ENCODE measurements at places on chromosomes 6 and 20.

DNA sequence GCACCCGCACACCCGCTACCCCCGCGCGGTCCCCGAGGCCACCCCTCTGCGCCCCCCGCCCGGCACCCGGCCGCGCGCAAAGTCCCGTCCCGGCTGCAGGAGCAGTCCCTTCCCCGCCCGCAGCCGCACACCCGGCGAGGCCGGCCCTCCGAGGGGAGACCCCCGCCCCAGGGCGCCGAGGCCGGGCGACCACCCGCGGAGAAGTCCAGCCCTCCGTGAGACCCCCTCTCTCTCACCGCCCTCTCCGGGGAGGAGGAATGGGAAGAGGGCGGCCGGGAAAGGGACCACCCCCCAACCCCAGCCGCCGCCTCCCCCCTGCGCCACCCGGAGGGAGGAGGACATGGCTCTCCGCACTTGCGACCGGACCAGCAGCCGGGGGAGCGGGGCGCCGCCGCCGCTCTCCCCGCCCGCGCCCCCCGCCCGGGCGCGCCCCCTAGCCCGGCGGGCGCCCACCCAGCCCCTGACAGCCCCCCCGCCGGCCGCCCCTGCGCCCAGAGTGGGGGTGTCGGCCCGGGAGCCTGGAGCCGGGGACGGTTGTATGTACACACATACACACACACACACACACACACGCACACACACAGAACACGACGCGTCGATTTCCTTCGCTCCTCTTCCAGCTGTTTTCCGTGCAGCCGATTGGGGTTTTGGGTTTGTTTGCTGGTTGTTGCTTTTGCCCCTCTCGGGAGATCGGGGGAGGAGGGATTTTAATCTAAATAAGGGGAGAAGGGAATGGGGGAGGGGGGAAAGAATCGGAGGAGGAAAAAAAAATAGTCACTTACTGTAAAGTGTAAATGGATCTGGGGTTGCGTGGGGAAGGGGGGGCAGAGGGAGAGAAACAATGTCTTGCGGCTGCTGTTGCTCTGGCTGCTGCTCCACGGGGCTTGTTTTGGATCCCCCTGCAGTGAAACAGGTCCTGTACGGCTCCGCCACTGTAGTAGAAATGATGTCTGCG is at the start of gene ATXN1:
Gene ATXN1, minus strand, starts transcription at position 945 of the 955 bp plus-strand sequence.
- DNase-seq = peak; percentile 44

- DNase-seq = no peak
These were observed 8.8 kb downstream of the DEFB129 start for GRCh38 chr20:235891-236290.

GRCh38 chr6:43706788-43707187 is 19.2 kb upstream of the MRPS18A start:
- no peak for DNase-seq

DNA sequence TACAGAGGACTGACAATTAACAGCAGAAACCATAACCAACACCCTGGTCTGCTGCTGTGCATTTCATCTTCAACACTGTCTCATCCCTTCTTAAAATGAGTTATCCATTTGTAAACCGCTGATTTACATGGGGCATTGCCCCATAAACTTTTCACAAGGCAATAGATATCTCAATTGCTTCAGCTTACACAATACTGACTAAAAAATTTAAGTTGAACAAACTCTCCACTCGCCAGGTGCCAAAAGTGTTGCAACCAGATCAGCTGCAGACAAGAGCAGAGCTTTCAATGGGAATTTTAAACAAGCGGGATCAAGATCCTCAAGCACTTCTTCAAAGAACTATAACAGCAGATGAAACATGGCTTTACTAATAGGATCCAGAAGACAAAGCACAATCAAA is 183.0 kb downstream of the TASP1 start:
- no peak for DNase-seq

DNA sequence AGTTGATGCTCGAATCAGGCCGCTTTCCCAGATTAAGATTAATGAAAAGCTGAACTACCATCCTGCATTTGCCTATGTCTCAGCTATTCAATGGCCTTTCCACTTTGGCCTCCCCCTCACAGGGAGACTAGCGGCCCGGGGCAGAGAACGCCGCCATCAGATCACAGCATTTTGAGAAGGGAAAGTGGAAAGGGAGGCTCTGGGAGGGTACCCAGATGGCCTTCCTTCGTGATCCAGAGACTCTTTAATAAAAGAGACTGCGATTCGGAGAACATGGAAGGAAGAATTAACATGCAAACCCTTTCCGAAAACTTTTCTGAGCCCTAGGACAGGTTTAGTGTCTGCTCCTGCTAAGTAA is 533 bp downstream of the MRPS18A start:
- DNase-seq = no peak

DNA sequence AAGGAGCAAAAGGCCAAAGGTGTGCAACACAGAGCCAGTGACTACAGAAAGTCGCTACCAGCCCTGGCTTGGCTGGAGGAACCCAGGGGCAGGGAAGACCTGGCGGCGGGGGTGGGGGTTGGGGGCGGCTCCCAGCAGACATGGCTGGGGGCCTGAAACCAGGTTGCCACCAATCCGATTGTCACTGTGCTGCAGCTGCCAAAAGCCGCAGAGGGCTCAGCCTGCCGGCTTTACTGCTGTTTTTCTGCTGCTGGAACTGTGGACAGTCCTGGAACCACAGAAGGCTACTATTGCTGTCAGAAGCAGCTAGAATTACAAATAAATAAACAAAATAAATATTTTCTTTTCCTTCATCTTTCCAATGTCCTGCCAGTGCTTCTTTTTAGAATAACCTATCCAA is 25.7 kb upstream of the OGFRL1 start:
- no peak for DNase-seq

GRCh38 chr6:16090920-16091319 is 38.0 kb upstream of the MYLIP start:
- no peak for DNase-seq

GRCh38 chr20:61883857-61884393 is 181.8 kb downstream of the TAF4 start:
- no peak for DNase-seq

DNA sequence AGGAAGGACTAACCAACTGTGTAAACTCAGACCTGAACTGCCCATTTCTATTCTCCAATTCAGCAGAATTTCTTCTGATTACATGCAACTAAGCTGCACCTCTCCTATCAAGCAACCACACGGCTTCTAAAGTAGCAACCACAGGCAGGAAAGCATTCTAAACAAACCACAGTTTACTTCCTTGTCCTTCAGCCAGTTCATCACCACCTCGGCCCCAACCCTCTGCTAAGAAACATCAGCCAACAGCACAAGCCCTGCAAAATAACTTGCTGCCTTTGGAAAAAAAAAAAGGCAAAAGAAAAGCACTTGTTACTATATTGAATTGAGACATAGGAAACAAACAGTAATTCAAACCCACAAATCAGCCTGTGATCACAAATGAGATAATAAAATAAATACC is 140.3 kb downstream of the NFATC2 start:
- peak; percentile 33 for DNase-seq

DNA sequence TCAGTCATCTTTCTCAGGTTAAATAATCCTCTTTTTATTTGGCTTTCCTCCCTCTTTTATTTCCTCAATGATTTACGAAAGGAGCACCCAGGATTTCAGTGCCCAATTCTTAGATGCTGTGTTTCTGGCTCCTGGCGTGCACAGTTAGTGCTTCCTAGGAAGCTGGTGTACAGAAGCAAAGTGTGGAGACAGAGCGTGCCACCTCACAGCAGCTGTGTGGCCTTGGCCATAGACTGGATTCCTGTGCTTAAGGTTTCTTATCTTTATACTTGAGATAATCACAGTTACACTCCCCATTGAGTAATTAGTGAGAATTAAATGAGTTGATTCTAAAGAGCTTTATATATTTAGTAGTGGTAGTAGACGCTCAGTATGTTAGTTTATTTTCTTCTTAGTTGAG is 39.7 kb upstream of the GJA1 start:
- DNase-seq = no peak

DNA sequence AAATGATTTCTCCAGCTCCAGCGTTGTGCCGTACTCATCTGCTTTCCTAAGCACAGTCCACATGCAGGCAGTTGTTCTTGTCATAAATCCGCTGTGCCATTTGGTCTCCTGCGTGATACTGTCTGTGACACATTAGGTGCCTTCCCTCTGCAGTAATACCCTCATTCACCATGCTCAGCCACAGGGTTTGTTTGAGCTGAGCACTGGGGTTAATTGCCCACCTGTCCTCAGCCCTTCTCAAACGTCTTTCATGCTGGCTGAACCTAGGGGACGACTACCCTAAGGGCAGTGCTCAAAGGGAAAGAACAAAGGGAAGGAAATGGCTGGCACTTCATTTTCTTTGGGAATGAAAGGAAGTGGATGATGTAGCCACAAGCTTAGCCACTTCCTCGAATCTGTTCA is 64.2 kb upstream of the MYLIP start:
- DNase-seq = no peak

- no peak for DNase-seq
These were observed 17.0 kb upstream of the SNX3 start for GRCh38 chr6:108277831-108278230.

DNA sequence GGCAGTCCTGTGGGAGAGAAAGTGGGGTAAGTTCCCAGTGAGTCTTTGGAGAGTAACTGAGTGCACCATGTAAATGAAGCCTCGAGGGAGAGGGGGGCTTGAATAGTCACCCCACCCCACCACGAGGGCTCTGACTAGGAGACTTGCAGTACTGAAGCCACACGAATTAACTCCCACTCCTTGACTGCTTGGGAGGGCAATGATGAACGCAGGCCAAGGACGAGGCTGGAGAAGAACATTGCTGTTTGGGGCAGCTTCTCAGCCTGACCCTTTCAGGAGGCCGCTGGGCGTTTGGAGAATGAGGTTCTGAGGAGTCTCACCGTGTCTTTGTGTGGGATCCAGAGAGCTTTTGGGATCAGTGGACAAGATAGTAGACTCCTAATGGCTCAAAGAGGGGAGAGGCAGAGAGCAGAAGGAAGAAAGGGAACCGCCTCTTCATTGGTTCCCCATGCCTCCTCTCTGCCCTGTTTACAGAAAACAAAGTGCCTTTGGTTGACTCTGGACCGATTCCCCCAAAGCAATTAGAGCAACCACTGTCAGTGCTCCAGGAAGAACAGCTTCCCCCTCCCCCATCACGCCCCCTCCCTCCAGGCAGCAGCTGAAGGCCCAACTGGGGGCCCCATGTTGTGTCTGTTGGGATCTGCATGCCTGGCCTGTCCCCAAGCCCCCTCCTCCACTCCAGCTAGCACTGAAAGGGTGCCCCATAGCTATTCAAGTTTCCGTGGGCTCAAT is 41.7 kb upstream of the CDKN1A start:
- no peak for DNase-seq

DNA sequence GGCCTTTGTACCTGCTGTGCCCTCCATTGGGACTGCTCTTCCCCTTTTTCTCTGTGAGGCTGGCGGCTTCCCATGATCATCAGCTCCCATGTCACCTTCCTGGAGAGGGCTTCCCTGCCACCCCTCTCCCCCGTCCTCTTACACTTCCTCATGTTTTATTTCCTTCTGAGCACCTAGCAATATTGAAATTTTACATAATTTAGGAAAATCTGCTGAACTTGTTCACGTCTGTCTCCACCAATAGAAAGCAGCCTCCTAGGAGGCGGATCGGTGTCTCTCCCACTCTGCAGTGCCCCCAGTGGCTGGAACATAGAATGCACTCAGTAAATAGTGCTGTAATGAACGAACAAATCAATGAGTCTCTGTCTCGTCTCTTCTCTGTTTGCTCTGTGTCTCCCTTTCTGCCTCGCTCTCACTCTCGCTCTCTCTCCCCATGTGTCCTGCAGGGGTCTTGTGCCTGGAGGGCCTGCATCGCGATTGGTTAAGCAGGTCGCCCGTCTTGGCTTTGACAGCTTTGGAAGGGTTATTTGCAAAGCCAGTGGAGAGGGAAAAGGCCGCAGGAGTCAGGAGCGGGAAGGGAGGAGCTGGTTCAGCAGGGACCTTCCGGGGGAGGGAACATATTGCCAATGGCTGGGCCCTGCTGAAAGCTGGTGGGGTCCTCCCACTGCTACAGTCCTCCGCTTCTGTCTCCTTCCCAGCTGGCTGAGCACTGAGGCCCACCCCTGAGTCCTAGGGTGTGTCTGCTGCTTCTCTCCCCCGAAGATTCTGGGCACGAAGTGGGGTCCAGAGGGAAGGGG is 12.1 kb upstream of the OCSTAMP start:
- DNase-seq = peak; percentile 23

DNA sequence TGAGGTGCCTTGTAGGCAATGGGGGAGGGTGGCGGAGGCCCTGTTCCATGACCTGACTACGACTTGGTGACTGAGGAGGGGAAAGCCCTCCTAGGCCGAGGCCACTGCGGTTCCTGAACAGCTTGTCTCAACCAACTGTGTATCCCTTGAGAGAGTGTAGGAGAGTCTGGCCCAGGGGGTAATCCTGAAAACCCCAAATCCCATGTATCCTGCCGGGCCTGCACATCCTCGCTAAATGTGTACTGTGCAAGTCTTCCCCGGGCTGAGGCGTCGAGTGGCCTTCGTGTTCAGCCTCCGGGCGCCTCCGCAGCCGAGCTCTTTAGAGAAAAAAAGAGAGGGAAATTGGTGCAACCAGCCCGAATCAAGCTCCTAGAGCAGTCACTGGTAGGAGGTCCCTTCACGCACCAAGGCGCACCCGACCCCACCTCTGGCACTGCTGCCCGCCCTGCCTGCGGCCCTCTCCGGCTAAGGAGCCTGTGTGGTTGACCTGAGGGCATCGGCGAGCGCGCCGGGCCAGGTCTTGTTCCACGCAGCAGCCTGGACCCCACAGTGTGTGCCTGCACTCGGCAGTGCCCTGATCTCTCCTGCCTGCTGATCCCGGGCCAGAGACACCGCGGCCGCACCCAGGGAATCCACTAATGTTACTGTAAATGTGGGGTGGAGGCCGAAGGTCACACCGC is 7.3 kb downstream of the SIM1 start:
- DNase-seq = no peak

DNA sequence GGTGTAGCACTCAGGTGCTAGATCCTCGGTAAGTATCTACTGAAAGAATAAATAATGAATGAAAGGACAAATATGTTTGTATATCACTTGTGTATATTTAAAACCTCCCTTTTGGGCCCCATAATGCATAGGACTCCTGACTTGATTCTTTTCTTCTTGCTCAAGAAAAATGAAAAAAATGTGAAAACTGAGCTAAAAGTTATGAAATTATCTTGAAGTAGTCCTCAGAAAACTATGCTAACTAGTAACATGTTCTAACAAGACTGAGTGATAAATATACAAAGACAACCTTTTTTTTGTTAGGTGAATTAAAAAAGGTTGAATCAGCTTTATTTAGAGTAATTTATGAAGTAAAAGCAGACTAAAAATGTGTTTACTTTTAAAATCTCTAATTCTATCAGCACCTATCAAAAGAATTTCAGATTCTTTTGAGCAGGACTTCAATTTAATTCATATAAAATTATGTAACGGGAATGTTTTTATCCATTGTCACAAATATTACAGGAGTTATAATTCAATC is 247.8 kb upstream of the JAG1 start:
- DNase-seq = no peak

- no peak for DNase-seq
These were observed 232.5 kb upstream of the ASCC3 start for GRCh38 chr6:101113468-101114260.

- no peak for DNase-seq
These were observed 26.0 kb downstream of the PTPRA start for GRCh38 chr20:2899243-2899642.

GRCh38 chr6:33014841-33015634 is 5.6 kb upstream of the HLA-DOA start:
- DNase-seq = no peak

- no peak for DNase-seq
These were observed 2.9 kb downstream of the RANBP9 start for GRCh38 chr6:13708736-13709135.

GRCh38 chr6:113018351-113019151 is 671.4 kb downstream of the RFPL4B start:
- DNase-seq = no peak

- peak; percentile 11 for DNase-seq
These were observed 3.5 kb downstream of the ZFAND3 start for GRCh38 chr6:37822851-37823682.
